ENCODE measurements at places on chromosomes 13 and 19.

- DNase-seq: no peak
Observed at GRCh38 chr13:79723519-79724024, 242.6 kb downstream of the NDFIP2 start.

DNA sequence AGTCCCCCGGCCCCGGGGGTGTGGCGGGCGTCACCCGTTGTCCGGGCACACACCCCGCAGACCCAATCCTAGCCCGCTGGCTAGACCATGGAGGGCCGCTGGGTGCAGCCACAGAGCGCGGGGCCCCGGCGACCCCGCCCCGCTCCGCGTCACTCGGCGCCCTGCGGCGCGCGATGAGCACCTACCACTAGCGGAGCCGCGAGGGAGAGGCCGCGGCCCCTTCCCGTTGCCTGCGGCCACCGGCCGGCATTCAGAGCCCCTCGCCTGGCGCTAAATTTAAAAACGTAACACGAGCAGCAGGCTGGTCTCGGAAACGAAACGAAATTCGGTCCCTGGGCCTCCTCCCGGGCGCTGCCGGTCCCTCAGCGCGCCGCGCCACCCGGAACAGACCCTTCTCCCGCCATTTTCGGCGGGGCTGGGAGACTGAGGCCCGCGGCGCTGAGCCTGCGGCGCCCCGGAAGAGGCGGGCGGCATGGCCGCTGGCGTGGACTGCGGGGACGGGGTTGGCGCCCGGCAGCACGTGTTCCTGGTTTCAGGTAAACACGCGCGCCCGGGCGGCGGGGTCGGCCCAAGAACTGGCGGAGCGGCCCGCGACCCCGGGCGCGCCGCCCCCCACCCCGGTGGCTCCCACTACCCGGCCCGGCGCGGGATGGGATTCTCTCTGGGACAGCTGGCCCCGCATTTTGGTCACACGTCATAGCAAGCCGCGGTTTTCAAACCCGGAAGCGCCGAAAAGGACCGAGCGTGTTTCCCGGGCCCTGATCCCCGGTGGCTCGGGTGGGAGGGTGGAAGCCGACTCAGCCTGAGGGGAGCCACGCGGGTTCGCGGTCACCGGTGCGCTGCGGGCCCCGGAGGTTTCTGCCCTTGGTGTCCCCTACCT, at the start of gene RNASEH2B:
TSS of gene RNASEH2B (plus strand) at position 187 of the 880 bp plus-strand sequence. CDS start at position 473, 286 bp downstream.
- peak; percentile 79 for DNase-seq

GRCh38 chr19:19406878-19407632, 1.6 kb downstream of the GATAD2A start:
- DNase-seq: peak; percentile 58

GRCh38 chr19:49061445-49061844, 3.2 kb downstream of the NTF4 start:
- no peak for DNase-seq

DNA sequence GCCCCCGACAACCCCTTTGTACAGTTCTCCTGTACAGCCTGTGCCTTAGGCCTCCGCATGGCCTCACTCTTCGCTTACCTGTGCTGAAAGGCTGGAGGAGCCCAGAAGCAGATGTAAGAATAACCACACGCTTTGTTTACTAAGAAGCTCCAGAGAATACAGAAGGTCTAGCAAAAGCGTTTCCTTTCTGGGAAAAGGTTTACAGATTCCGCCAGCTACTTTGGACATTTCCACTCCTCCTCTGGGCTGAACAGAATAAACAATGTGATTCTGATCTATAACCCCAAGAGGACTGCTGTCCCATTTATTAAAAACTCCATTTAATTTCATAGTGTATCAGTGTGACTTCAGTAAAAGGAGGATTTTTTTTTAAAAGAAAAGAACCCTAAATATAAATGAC, 339.2 kb downstream of the DNAJC15 start:
- no peak for DNase-seq

- peak; percentile 69 for DNase-seq
Observed at GRCh38 chr19:2578901-2579677, 103.2 kb downstream of the GADD45B start.

- no peak for DNase-seq
Observed at GRCh38 chr13:29702912-29703351, 107.4 kb upstream of the SLC7A1 start.

DNA sequence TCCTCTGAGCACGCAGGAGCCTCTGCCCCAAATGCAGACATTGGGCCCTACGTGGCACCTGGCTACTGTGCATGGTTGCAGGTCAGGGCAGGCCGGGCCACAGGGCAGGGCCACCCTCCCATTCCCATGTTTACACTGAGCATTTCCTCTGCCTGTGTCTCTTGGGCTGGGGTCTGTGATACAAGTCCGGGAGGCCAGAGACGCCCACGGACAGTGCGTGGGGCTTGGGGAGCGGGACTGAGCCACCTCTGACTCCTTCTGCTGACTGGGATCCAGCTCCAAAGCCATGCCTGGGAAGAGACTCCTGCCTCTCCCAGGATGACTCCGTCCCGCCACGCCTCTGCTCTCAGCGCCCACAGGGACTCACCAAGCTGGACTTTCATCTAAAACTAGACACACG, 18.8 kb downstream of the GAS6 start:
- no peak for DNase-seq

- DNase-seq: no peak
Observed at GRCh38 chr13:29572575-29572974, 22.9 kb downstream of the SLC7A1 start.

DNA sequence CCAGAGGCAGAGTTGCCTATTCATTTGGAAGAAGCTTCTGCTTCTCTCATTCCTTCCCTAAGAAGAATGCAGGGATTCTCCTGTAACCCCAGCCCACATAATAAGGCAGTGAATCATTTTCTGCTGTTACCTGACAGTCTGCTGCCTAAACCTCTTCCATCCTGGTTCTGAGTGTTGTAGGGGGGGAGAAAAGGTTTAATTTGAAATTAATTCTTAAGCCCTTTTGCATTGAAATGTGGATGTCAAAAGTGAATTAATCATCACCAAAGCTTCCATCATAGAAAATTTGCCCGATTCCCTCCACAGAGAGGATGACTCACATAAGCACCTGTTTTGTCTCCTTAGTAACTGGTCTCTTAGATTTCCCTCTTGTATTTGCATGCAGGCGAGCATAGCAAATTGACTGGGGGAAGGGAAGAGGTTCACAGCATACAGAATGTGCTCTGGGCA, 146.7 kb upstream of the FNDC3A start:
- DNase-seq: no peak

- DNase-seq: no peak
Observed at GRCh38 chr13:95546919-95547318, 5.6 kb upstream of the CLDN10 start.

DNA sequence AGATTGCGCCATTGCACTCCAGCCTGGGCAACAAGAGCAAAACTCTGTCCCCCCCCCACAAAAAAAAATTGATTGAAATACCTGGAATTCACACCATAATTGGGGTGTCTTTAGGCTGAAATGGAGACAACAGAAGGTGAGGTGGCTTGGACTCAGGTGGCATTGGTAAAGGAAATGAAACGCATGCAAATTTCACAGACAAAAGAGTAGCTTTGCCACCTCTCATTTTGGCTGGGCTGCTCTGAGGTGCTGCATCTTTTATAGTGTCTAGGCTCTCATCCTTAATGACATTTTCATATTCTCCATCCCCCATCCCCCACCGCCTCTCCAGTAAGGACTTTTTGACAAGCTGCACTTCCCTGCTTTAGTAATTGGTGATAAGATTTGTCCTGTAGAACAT, 6.9 kb downstream of the UBE2L5 start:
- DNase-seq: no peak

DNA sequence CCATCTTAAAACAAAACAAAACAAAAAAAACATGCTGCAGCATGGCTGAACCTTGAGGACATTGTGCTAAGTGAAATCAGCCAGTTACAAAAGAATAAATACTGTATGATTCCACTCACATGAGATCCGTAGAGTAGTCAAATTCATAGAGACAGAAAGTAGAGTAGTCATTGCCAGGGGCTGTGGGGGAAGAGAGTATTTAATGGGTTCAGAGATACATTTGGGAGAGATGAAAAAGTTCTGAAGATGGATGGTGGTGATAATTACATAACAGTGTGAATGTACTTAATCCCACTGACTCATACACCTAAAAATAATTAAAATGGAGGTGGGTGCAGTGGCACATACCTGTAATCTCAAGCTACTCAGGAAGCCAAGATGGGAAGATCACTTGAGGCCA, 72.0 kb upstream of the C1QTNF9 start:
- no peak for DNase-seq

- DNase-seq: peak; percentile 4
Observed at GRCh38 chr13:71290963-71291841, 575.8 kb downstream of the DACH1 start.

DNA sequence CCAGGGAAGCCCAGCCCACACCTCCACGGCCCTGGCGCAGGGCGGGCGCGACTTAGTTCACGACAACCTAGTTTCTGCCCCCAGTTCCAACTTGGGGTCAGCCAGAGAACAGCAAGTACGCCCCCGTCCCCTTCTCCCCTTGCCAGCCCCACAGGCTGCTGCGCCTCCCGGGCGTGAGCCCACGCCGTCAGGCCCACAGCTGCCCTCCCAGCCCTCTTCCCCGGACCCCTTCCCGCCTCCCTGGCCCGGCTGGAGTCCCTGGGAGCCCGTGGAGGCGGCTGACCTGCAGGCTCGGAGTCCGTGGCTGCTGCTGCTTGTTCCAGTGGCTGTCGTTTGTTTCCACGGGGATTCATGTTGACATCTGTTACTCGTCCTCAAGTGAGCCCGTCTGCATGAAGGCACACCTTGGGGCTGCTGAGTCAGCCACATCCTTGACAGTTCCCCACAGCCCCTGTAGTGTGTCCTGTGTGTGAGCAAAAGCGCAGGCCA, 86.0 kb downstream of the ATP11A start:
- DNase-seq: no peak

DNA sequence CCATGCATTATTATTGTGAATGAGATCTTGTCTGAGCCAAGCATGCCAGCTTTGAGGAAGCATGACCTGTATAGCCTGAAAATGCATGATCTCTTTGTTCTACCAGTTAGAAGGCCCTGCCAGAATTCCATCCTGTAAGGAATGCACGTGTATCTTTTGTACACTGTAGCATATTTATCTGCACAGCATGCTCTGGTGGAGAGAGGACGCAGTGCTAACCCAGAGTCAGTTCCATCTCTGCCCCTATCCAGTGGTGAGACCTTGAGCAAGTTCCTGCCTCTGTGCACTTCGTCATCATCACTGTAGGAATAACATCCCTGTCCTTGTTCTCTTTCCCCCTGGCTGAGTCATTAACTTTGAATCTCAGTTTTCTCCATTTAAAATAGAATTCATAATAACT, 233.8 kb downstream of the SLC7A1 start:
- DNase-seq: no peak

GRCh38 chr19:29400917-29401711, 124.7 kb upstream of the VSTM2B start:
- DNase-seq: peak; percentile 2

- DNase-seq: no peak
Observed at GRCh38 chr13:22993148-22993547, 187.6 kb upstream of the SGCG start.

DNA sequence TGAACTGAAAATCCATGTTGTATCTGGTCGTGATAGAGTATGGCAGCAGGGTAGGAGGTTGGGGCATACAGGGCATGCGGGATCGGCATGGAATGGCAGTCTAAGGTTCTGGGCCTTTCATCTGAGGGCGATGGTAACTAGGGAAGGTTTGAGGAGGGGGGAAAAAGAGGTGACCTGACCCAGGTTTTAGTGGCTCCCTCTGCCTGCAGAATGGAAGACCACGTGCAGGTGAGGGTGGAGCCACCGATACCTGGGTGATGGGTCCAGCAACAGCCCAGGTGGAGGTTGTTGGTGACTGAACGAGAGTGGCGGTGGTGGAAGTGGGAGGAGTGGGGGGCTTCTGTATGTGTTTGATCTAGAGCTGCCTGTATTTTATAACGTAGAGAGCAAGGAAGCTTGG, 3.8 kb downstream of the ZNF749 start:
- no peak for DNase-seq

- no peak for DNase-seq
Observed at GRCh38 chr19:41303954-41304353, 6.0 kb upstream of the CCDC97 start.

- DNase-seq: no peak
Observed at GRCh38 chr13:32882691-32883090, 133.5 kb upstream of the KL start.

- DNase-seq: no peak
Observed at GRCh38 chr13:107665926-107666458, 549.3 kb downstream of the LIG4 start.

DNA sequence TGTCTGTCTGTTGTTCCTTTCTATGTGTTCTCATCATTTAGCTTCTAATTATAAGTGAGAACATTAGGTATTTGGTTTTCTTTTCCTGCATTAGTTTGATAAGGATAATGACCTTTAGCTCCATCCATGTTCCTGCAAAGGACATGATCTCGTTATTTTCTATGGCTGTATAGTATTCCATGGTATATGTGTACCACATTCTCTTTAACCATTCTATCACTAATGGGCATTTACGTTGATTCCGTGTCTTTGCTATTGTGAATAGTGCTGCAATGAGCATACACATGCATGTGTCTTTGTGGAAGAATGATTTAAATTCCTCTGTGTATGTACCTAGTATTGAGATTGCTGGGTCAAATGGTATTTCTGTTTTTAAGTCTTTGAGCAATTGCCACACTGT, 1799.7 kb downstream of the SLITRK5 start:
- DNase-seq: no peak

- DNase-seq: no peak
Observed at GRCh38 chr19:56088497-56089215, 32.4 kb downstream of the ZNF787 start.

DNA sequence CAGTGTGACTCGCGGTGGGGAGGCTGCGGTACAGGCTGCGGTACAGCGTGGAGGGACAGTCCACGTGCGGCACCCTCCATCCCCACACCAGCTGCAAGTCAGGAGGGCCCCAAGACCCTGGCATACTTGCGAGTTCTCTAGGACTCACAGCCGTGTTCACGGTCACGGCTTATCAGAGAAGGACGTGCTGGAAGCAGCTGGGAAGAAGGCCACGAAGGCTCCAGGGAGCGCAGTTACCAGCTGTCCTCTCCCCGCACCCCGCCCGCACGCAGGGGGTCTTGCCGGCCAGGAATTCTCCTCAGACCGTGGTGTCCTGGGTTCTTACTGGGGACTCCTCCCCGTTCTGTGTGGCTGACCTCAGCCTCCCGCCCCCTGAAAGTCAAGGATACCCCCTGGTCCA, 6.2 kb downstream of the ZNF444 start:
- no peak for DNase-seq

DNA sequence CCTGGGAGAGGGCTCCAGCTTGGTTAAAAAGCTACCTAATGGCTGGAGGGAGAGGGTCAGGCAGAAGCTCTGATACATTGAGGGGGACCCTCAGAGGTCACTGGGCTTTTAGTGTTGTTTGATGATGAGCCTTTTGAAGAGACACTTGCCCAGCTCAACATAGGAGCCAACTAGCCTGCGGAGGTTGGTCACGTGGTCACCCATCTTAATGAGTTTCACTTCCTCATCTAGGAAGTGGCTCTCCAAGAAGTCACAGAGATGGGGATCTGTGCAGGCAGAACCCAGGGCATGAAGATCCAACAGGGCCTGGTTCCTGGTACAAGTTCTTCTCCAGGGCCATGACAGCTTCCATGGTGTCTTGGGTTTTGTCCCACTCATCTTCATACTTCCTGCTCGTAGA, 33.4 kb downstream of the IPO5 start:
- DNase-seq: no peak

- no peak for DNase-seq
Observed at GRCh38 chr19:15810335-15810734, 5.1 kb downstream of the OR10H1 start.
